Posterior vena cava (tissue), 2 donors: ENCODE measurements at places on chromosomes 1 and 21. TPM values are rescaled to one million over a fixed set of nuclear protein-coding genes. Genes with fewer than 3 reads are reported as not detected.

PLXNA2 gene
- 23.4 TPM for total RNA-seq

TFF3 gene
- 24.4 TPM for total RNA-seq

TMOD4 gene
- 0.88 TPM for total RNA-seq

TDRD5 gene
- not detected for total RNA-seq

GRCh38 chr21:34513129-34513675 is 1.2 kb upstream of the KCNE1 start:
- DNase-seq: no peak

GRCh38 chr1:31733389-31734219 is 29.8 kb upstream of the COL16A1 start:
- DNase-seq: no peak

DNA sequence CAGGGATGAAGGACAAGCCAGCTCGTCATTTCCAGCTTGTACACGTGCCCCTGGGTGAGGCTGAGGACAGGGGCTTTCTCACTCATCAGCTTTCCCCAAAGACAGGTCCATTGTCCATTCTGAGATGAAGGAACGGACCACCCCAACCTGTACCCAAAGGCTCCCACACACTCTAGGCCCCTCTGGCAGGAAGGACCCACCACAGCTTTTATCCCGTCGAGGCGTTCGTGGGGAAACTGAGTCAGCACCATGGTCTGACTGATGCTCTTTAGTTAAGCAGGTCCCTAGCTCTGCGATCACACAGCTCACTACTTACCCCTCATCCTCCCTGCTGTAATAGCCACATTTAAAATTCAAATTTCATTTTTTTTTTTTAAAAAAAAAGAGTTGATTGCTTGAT is 117.3 kb downstream of the AJAP1 start:
- DNase-seq: no peak

DNA sequence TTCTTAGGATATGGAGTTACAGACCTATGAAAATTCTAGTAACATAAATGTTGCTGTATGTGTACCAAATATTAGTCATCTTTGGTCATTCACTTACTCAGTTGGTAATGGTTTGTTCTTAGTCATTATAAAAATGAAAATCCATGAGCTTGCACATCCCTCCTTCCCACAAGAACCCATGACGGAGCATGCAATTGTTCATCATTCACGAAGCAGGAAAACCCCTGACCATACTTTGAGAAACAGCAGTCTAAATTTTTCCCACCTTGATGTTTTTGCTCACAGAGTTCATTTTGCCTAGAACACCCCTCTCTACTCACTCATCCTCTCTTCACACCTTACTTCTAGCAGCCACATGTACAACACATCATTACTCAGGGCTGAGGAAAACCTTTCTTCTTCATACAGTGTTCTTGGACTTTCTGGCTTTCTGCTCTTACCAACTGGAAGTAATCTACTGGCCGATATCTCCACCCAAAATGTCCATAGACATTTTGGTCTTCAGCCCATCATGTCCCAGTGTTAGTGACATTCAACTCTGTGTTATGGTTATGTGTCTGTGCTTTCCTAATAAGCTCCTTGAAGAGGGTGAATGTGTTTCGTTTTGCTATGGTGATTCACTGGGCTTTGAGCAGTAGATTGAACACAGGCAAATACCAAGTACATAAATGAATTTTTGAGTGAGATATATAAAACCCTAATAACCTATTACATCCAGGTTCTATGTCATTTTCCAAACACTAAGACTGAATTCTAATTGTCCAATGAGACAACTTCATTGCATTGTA is 189.9 kb downstream of the ZC3H11B start:
- no peak for DNase-seq

DNA sequence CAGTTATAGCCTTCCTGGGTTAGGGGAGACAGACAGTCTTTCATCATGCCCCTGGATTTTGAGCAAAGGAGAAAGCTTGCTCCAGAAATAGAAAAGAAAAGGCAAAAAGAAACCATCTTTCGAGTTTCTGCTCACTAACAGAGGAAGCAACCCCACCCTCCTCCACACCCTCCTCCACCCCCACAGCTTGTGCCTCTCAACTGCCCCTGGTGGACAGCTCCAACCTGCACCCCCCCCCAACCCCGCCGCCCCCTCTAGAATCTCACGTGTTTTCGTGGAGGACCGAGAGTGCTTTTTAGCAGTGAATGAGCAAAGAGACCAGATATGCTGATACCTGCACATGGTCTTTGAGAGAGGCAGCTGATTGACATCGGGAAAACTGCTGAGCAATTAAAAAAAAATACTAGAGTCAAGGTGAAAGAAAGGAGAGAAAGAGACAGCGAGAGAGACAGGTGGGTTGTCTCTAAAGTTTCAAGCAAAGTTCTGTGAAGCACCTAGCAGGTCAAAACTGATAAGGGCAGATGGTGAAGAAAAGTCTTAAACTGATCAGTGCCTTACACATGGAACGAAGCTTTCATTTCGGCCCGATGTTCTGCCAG is 358.3 kb downstream of the KIF26B start:
- DNase-seq: no peak

DNA sequence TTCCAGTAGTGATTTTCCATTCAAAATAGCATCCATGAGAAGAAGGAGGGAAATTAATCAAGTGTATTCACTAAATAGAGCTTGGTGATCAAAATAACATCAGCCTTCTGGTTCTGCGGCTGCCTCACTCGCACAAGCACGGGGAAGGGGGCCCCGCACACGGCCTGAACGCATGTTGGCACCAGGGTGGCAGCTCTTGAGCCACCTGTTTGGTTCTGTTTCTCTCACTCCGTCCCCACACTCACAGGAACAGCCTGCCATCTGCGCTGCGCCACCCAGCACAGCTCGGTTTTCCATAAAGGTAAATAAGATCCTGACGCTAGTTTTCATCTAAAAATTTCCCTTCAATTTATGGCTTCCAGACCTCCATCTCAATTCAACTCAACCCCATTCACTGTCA is 49.4 kb downstream of the TIAM1 start:
- no peak for DNase-seq

GRCh38 chr1:228465571-228466146 is 21.5 kb upstream of the RNF187 start:
- no peak for DNase-seq

GRCh38 chr21:22154579-22155274 is 1156.5 kb downstream of the NCAM2 start:
- no peak for DNase-seq

- no peak for DNase-seq
These were observed 160.2 kb downstream of the COP1 start for GRCh38 chr1:176046926-176047325.

DNA sequence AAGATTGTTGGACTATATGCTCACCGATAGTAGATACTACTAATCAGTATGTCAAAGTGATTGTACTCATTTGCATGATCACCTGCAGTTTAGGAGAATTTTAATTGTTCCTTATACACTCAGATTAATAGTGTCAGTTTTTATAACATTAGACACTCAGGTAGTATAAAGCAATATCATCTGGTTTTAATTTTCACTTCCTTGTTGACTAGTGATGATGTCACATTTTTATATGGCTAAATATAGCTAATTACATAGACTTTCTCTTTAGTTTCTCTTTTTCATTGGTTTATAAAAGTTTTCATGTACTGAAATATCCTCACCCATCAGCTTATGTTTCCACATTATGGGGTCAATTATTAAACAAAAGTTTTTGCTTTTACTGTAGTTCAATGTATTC is 1332.4 kb upstream of the ADGRL2 start:
- DNase-seq: no peak

GRCh38 chr1:60224523-60224922 is 151.0 kb upstream of the C1orf87 start:
- no peak for DNase-seq

GRCh38 chr1:119711804-119712341 is at the start of gene PHGDH:
Gene PHGDH, plus strand, starts transcription at chr1:119711934. Its CDS starts 89 bp downstream, at chr1:119712023.
- DNase-seq: peak; percentile 90

DNA sequence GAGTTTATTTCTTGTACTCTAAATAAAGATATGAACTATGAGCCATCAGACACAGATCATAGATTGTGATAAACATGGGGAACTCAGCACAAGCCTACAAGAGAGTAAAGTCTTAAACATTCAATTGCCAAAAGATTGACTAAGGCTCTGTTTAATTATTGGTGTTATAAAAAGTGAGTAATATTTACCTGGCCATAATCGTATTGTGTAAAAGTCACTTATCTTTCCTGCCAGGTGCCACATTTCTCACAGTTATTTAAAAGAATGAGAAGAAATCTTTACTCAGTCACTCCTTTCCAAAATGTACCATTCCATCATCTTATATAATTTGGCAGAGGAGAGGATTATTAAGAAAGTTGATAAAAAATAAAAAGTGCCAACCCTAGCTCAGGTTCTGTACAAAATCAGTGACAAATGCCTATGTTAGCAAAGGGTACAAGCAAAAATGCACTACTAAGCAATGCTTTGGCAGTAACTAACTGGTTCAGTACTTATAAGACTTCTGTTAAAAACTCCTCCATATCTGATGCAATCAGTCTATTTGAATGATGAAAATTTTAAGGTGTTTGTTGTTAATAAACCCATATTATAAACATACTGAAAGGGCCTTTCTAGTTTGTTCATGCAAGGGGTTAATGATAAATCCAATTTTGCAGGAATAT is 5.8 kb upstream of the NR5A2 start:
- no peak for DNase-seq
